ENCODE measurements at places on chromosomes 5 and 9.

DNA sequence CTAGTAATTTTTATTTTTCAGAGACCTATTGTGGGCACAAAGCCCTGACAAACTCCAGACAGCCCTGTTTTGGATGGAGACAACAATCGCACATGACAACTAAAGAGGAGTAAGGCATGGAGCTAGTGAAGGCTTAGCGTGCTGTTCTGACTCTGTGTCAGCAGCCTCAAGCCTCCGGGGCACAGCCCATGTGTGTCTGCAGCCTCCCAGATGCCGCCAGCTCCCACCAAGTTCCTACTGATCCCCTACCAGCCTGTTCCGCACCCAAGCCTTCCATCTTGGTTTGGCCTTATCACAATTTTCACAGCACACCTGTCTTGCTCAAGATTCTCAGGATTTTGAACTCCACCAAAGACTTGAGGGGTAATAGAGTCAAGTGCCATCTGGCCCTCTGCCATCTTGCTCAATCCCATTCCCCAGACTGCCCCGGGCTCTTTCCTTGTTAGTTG, 70.3 kb upstream of the SH3PXD2B start:
- DNase-seq: no peak

DNA sequence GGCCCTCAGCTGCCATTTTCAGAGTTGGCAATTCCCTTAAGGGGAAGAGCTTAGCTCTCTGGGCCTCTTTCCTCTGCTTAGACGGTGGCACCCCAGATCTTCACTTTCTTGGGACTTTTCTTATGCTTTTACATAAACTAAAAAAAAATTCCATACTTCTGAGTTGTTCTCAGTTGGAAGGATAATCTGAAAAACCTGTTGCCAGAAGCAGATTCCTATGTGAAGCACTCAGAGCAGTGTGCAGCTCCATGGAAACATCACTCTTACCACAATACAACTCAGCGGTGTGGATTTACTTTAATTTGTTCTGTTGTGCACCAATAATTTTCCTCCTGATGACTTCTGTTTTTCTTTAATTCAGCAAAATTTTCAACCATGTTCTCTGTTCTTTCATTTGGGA, 44.1 kb upstream of the MROH2B start:
- no peak for DNase-seq

DNA sequence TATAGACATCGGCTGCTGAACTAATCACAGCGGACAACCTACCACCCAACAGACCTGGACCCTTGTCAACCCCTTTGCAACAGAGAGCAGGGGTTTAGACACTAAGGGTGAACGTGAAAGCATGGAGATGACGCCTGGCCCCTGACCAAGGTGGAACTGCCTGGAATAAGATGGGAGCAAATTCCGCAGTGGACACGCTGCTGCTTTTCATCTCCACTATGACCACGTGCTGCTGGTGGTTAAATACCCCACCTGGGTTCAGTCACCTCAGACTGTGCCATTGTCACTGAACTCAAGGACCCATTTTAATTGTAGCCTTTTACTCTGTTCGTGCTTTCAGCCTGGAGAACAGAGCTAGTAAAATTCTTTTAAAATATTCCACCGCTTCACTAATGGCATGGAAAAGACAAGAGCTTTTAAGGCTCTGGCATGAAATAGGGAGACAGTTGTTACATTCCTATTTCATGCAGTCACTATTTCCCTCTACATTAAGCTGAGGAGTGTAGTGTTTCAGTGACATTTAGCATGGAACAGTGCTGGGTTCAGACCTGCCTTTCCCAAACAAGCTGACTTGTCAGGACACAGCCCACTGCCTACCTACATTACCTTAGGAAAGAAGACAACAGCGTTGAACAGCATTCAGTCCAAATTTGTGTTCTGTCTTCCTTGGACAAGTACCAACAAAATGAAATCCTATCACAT, 96.8 kb downstream of the ANKRD18B start:
- DNase-seq: no peak

GRCh38 chr5:119021149-119021732, 32.9 kb upstream of the DTWD2 start:
- no peak for DNase-seq

GRCh38 chr5:175470781-175471180, 7.6 kb upstream of the SFXN1 start:
- DNase-seq: no peak
